H9 (cell line): ENCODE measurements at places on chromosomes 6 and 20.

DNA sequence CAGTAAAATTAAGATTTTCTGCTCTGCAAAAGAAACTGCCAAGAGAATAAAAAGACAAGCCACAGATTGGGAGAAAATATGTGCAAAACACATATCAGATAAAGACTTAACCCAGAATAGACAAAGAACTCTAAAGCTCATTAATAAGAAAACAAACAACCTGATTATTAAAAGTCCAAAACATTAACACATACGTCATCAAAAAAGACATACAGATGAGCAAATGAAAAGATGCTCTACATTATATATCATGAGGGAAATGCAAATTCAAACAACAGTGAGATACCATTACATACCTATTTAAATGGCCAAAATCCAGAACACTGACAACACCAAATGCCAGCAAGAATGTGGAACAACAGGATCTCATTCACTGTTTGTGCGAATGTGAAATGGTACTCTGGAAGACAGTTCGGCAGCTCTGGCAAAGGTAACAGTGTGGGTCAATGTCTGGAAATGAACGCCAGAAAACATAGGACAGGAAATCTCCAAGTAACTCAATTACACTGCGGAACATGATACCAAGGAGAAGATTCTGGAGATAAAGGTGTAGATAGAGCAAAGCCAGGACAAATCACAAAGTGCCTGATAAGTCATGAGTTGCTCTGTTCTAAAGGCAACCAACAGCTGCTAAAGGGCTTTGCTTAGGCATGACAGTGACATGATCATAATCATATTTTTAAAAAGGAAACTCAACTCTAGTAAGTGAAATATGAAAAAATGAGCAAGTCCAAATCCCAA is 96.8 kb downstream of the PDE10A start:
- DNase-seq, result no peak

- no peak for DNase-seq
Observed at GRCh38 chr6:160217863-160218262, 40.8 kb downstream of the SLC22A2 start.

DNA sequence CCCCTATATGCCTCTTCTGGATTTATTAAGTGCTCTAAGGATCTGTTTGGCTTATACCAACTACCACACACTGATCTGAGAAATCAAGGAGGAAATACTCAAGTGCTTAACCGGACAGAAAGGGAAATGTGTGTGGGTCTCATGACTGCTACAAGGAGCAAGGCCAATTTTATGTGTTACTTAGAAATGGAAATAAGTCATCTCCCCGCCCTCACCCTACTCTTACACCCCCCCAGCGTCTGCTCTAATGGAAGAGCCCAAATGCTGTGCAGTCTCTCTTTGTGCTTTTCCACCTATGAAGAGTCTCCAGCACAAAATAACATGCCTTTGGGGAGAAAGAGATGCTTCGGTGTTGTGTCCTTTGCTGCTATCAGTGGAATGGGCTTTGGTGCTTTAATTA is 428.8 kb upstream of the ARID1B start:
- DNase-seq, result no peak

DNA sequence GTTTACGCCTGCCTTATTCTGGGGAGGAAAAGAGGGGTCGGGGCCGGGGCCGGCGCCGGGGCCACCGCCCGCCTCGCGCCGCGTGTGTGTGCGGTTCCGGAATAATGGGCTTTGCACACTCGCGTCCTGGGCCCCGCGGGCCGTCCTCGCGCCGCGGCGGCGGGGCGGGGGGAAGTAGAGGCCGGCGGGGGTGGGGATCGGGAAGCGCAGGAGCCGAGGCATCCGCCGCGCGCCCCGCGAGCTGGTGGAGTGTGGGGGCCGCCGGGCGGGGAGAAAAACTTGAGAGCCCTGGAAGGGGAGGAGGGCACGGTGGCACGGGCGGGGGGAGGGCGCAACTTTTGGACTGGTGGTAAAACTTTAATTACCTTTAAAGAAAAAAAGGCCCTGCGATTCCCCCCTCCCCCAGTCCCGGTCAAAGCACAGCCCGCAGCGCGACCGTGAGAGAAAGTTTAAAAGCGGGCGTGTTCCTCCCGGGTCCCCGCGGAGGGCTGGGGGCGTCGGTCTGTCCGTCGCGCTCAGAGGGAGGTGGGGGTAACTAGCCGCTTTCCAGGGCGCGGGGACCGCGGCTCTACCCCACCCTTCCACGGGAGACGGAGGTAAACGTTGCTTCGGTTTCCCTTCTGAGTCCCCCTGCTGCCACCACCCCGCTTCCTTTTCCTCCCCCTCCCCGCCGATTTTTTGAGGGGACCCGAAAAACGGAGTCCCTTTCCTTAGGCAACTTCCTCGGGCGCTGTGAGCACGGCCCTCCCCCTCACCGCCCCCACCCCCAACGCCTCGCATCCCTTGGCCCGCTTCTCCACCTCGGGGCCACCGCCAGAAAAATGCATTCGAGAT is 1.9 kb downstream of the L3MBTL3 start:
- no peak for DNase-seq

DNA sequence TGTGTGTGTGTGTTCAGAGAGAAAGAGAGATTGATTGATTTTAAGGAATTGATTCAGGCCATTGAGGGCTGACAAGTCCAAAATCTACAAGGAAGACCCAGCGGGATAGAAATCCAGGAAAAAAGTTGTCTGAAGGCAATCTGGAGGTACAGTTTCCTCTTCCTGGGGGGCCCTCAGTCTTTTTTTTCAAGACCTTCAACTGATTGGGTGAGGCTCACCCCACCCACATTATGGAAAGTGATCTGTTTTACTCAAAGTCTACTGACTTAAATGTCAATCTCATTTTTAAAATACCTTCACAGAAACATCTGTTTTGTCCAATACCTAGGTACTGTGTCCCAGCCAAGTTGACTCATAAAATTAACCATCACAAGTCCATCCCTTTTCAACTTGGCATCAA is 243.0 kb upstream of the PLN start:
- DNase-seq, result no peak

GRCh38 chr6:54020334-54020733 is 90.9 kb upstream of the MLIP start:
- DNase-seq, result no peak
